Breast epithelium (tissue), 4 donors: ENCODE measurements at places on chromosomes 11 and 22. TPM values are rescaled to one million over a fixed set of nuclear protein-coding genes. Genes with fewer than 3 reads are reported as not detected.

GRCh38 chr22:28430466-28431025, 249.1 kb downstream of the TTC28 start:
- H3K4me3 ChIP-seq: no peak overlapping the region
- no peak overlapping the region for H3K27ac ChIP-seq
- H3K27me3 ChIP-seq: no peaks in the 10 kb centered on the region

- H3K36me3 ChIP-seq: no peaks in the 10 kb centered on the region
- no peaks in the 10 kb centered on the region for H3K27me3 ChIP-seq
- H3K4me1 ChIP-seq: peaks cover 19% of the 10 kb centered on the region
- peak; percentile 93 for DNase-seq
- no peak overlapping the region for H3K4me3 ChIP-seq
- peak overlapping the region; percentile 96 for H3K27ac ChIP-seq
These were observed 5.4 kb downstream of the PLA2G6 start for GRCh38 chr22:38176170-38176741.

GRCh38 chr11:131471976-131472375, 101.6 kb downstream of the NTM start:
- H3K27ac ChIP-seq: no peak overlapping the region
- H3K4me3 ChIP-seq: no peak overlapping the region
- no peaks in the 10 kb centered on the region for H3K27me3 ChIP-seq
- no peaks in the 10 kb centered on the region for H3K36me3 ChIP-seq
- no peak for DNase-seq
- H3K4me1 ChIP-seq: no peaks in the 10 kb centered on the region

DNA sequence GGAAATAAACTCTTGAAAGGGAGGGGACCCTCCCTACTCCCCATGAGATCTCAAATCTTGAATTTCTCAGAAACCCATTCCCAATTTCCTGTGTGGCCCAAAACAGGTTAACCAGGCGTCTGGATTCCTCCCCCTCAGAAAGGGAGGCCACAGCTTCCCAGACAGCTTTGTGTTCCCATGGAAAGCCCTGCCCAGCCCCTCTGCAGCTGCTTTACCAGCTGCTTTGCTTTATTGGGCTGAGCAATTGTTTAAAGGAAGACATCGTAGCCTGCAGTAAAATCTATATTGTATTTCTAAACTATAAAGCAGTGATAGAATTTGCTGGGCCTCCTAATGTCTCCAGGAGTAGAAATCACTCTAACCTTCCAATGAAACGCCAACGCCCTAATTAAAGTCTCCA, 97.4 kb downstream of the CHST1 start:
- H3K4me1 ChIP-seq: no peaks in the 10 kb centered on the region
- no peak for DNase-seq
- H3K27ac ChIP-seq: no peak overlapping the region
- H3K4me3 ChIP-seq: no peak overlapping the region
- no peaks in the 10 kb centered on the region for H3K36me3 ChIP-seq

DNA sequence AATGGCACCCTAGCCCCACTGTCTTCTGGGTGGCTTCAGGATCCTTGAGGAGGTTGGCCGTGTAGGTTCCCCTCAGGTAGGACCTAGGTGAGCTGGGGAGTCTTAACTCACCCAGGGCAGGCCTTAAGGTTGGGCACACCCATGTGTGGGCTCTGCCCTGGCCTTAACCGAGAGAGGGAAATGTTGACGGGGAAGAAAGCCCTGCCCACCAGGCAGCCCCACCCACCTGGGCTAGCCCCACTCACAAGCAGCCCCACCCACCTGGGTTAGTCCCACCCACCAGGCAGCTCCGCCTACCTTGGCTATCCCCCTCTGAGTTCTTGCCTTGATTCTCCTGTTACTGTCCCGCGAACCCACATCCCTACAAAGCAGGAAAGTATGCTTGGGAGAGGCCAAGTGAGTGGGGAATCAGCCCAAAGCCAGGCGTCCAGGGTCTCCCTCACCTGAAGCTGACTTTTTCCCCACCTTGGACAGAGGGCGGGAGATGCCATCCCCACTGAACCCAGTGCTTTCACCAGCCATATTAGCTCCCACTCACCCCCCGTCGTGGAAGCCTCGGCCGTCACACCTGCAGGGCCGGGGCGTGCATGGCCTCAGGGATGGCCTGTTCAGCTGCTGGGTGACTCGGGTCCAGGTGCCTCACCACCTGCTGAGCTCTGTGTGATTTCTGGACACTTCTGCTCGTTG, at the start of gene MYEOV:
Gene MYEOV (plus strand): TSS at position 337 of the 687 bp plus-strand sequence. CDS start 1,200 bp downstream, outside the sequence.
- H3K27me3 ChIP-seq: no peaks in the 10 kb centered on the region
- H3K27ac ChIP-seq: no peak within 1 kb of the TSS
- peaks cover 9% of the 10 kb centered on the region for H3K4me1 ChIP-seq

Gene MYOD1
- not detected for total RNA-seq

Gene FIBP
- total RNA-seq: 51.7 TPM

DNA sequence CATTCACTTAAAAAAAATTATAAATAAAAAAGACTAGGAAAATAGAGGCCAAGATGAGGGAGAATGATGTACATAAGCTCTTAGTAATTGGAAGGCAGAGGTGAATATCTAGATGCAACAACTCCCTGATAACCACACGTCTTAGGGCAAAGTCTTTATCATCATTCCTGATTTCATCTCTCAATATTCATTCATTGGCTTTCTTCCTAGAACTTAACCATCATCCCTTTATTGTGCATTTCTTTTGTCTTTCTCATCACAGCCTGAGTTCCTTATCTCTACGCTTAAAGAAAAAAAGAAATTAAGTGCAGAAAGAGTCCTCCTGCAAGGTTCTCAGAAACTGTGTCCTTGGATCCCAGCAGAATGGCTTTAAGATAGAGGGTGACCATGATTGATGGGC, 23.2 kb upstream of the FLI1 start:
- no peak for DNase-seq
- H3K4me1 ChIP-seq: no peaks in the 10 kb centered on the region
- no peak overlapping the region for H3K27ac ChIP-seq
- H3K4me3 ChIP-seq: no peak overlapping the region
- no peaks in the 10 kb centered on the region for H3K36me3 ChIP-seq
- H3K27me3 ChIP-seq: no peaks in the 10 kb centered on the region

- no peak overlapping the region for H3K4me3 ChIP-seq
- no peak for DNase-seq
These were observed 131.1 kb downstream of the JRKL start for GRCh38 chr11:96520939-96521338.

Gene SGSM1
- total RNA-seq: 1.9 TPM

GRCh38 chr11:95853138-95853537, 62.8 kb downstream of the CEP57 start:
- no peak for DNase-seq
- no peaks in the 10 kb centered on the region for H3K36me3 ChIP-seq
- H3K27me3 ChIP-seq: no peaks in the 10 kb centered on the region

Gene STK33
- total RNA-seq: 0.33 TPM

GRCh38 chr22:30474683-30475424, 3.0 kb upstream of the SEC14L3 start:
- H3K27ac ChIP-seq: no peak overlapping the region
- no peaks in the 10 kb centered on the region for H3K36me3 ChIP-seq
- H3K4me3 ChIP-seq: no peak overlapping the region
- peak; percentile 37 for DNase-seq

Gene ADM2
- total RNA-seq: not detected
